Stimulated activated CD4-positive, alpha-beta T cell treated with anti-CD3 and anti-CD28 coated beads, Interleukin-4, amount 100 ng/mL, for 4 hours (primary cell): ENCODE measurements at places on chromosomes 6 and 20.

DNA sequence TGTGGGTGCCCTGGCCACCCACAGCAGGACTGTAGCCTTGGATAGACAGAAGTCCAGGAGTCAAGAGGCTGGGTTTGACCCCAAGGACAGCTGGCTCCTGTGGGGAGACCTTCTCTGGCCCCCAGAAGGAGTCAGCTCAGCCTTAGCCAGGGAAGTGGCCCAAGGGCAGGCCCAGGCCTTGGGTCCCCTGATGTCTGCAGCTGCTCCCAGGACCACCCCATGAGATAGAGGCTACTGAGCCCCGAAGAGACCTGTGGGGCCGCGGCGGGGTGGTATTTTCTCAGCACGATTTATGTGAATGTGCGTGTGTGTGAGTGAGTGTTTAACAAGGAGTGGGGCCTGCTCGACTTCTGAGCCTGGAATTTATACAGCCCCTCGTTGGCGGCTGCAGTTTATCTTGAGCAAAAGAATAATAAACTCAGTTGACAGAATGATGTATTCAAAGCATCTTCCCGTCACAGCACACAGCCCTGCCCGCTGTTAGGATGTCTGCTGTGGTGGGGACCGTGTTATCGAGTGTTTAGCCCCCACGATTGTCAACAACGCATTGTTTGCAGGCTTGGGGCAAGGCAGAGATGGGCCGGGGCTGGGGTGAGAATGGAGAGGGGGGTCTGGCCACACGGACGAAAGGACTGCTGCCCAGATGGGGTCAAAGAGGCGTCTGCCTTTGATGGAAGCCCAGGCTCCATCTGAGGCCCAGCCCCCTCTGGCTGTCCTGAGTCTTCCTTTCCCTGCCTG is 163.3 kb downstream of the VEGFA start:
- DNase-seq: no peak

DNA sequence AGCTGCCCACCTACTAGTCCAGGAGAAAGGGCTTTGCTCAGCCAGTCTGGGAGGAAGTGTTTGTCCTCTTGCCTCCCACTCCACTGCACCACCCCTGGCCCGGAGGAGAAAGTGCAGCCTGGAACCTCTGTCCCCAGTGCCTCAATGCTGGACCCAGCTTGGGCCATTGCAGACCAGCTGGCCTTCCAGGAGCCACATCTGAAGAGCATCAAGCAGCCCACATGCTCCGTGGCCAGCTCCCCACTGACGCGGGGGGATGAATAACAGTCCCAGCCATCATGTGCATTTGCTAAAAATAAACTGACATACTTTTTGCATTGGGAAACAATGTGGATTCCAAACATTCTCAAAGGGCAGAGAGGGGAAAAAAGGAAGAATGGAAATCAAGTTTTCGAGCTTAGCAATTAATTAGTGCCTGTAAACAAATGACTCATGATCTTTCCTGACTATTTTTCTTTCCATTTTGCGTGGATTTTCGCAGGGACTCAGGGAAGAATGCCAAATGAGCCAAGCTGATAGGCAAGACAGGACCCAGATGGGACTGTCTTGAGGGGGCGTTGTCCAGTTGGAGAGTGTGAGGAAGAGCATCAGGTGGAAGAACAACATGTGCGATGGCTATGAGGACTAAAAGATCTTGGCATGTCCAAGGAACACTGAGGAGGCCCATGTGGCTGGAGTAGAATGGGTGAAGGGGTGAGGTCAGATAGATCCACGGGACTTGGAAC is 34.1 kb downstream of the CEBPB start:
- no peak for DNase-seq

- DNase-seq: no peak
Measured at GRCh38 chr6:6723921-6724538, 135.5 kb downstream of the LY86 start.

DNA sequence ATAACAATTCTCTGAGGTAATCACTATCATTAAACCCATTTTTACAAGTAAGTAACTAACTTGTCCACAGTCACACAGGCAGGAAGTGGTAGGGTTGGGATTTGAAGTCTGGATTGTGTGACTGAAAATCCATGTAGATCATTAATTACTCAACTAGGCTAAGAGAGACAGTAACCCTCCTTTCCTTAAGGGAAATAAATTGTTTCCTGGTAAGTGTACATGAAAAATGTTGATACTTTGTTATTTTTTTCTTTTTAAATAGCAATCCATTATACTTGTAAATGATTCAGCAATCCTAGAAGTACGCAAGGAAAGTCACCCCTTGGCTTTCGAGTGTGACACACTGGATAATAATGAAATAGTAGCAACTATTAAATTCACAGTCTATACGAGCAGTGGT is 11.6 kb downstream of the SPACA1 start:
- DNase-seq: no peak

GRCh38 chr20:32941155-32941885 is 62.9 kb downstream of the SUN5 start:
- DNase-seq: no peak

GRCh38 chr6:145685932-145686331 is 49.4 kb downstream of the EPM2A start:
- no peak for DNase-seq

GRCh38 chr6:116363759-116364158 is 7.0 kb upstream of the DSE start:
- DNase-seq: no peak
